ENCODE measurements at places on chromosomes 16 and 17.

DNA sequence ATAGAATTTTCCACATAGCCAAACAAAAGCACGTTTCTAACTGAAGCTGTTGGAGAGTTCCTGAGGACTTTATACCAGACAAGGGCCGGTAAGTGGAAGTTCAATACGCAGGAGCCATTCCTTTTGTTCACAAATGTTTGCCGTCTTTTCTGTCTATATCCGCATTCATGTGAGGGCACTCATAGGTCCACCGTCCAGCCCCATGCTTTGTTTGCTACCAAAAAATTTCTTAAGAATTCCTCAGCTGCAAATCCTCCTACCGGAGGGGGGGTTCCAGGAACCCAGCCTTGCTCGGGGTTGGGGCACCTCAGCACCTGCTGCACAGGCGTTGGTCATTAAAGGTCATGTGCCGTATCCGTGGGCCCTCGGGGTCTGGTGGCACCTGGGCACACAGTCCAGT, 276.8 kb downstream of the SEC14L1 start:
- DNase-seq = no peak

DNA sequence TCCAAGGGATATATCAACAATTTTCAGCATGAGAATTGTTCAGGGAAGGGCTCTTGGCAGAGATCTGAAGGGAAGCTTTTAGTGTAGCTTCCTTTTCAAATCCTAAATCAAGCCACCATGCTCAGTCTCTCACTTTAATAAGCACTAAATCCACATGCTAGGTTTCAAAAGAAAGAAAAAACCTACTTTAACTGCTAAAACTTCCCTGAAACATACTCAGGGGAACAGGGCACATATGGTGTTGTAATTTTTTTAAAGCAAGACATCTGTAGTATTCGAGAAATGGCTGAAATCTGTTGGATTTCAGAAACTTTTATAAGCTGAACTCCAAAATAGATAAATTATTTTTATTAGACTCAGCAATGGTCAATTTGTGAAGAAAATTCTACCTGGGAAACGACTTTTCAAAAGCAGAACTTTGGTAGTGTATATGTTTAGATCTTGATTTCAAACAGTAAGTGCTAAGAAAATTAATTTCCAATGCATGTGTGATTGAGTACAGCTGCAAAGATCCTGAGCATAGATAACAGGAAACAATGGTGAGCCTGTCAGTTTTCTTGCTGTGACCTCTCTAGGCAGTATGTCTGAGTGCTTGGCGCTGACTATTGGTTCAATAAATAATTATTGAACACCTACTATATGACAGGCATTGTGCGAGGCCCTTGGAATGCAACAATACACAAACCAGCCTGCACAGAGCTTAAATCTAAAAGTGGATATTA, 804.5 kb upstream of the SOX9 start:
- no peak for DNase-seq

- DNase-seq = no peak
These were observed 44.2 kb downstream of the NT5M start for GRCh38 chr17:17347234-17347955.

DNA sequence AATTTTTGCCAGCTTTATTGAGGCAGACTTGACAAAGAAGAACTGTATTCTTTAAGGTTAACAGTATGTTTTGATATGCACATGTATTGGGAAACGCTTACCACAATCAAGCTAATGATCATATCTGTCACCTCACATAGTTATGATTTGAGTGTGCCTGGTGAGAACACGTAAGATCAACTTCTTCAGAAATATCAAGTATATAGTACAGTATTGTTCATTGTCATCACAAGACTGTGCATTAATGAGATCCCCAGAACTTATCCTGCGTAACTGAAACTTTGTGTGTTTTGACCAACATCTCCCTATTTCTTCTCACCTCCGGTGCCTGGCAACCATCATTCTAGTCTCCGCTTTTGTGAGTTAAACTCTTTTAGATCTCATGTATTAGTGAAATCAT, 756.4 kb upstream of the EEF2KMT start:
- DNase-seq = no peak

DNA sequence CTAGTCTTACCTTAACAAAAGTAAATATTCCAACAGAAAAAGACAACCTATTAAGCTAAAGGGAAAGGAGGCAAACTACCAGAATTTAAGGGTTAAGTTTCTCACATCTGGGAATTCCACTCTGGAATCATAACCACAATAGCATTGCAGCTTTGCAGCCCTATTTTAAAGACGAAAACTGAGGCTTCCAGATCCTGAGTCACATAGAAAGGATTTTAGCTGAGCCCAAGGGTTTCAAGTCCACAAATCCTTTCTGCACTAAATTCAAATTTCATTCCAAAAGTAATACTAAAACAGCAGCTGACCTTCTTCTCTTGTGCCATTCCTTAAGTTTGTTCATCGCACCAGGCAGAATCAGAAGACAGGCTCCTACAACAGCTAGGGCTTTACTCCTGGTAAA, 17.8 kb downstream of the XYLT1 start:
- no peak for DNase-seq

All from CD8-positive, alpha-beta memory T cell (primary cell).